ENCODE measurements at places on chromosomes 7 and 10.

GRCh38 chr7:24665564-24666294, 91.5 kb downstream of the GSDME start:
- DNase-seq, result no peak

DNA sequence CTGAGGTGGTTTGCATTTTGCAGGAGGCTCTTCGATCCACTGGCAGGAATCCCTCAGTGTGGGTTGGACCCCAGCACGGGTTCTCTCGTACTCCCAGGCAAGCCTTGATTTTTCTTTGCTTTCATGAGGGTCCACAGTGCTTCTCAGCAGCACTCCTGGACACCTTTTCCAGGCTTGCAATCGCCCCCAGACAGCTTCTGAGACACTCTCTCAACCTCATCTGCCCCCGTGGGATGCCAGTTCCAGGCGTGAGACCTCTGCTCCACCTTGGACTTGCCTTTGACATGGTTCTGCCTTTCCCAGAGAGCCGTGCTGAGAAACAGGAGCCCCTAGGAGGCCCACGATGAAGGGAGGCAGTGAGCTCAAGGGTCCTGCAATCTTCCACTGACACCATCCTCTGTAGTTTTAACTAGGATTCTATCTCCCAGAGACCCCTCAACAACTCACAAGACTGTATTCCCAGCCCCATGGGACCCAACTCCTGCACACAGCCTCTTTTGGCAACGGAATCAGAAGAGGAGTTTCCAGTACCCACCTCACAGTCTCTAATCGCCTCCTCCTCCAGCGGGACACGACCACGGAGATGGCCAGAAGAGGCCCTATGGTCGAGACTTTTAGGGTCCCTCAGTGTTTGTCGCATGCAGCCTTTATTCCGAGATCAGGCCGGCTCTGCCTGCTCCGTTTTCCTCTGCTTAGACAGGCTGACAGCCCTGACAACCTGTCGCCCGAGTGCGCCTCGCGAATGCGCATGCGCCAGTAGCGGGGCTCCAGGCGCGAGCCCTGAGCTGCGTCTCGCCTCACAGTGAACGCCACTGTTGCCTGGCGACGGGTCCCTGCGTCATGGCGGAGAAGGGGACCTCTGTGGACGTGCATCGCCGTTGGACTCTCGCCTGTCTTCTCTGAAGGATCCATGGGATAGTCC, 26.0 kb upstream of the ZNF273 start:
- DNase-seq, result no peak

DNA sequence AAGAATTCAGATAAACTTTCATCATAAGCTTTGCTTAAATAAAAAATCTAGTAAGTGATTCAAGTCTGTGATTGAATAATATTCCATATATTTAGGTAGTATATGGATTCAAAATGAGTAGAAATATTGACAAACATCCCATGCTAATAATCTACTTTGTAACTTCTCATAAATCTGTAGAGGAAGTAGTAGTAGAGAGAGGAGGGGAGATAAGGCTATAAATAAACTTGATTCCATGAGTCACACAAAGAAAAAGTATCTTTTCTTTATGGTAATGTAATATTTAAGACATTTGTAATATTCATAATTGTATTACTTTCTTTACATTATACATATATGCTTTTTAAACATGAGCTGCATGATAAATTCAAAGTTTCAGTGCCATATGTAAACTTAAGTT, 25.6 kb upstream of the CD36 start:
- no peak for DNase-seq

GRCh38 chr7:571718-572415, 52.2 kb upstream of the PDGFA start:
- no peak for DNase-seq

DNA sequence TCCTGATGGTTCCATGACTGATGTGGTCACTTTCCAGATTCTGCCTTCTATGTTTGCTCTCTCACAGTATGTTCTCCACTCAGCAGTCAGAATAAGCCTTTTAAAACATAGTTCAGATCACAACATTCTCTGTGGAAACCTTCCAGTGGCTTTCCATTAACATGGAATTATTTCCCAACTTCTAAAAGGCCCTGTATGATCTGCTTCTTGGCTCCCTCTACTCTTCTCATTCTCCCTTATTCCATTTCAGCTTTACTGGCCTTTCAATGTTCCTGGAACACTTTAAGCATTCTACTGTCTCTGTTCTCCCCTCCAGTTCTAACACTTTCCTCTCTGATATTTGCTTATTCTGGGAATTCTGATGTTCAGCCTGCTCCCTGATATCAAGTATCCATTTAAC, 325.6 kb downstream of the THSD7A start:
- DNase-seq, result no peak

DNA sequence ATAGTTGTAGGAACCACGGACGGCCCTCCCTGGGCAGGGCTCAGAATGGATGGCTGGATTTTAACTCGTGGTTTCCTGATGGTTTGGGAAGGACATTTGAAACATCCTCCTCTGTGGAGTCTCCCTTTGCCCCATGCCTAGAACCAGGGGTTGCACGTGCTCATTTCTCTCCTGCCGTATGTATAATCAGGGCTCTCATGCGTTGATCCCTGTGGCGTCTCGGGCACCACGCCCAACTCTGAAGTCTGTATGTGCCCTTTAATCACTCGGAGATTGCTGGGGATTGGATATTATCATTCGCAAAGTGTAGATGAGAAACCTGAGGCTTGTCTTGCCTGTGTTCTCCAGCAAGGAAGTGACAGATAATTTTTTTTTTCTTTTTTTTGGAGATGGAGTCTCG, 257.1 kb downstream of the CAMK1D start:
- DNase-seq, result no peak

GRCh38 chr10:22317771-22318565, 1.8 kb downstream of the COMMD3 start:
- no peak for DNase-seq

- no peak for DNase-seq
Measured at GRCh38 chr7:425794-426188, 93.9 kb downstream of the PDGFA start.

DNA sequence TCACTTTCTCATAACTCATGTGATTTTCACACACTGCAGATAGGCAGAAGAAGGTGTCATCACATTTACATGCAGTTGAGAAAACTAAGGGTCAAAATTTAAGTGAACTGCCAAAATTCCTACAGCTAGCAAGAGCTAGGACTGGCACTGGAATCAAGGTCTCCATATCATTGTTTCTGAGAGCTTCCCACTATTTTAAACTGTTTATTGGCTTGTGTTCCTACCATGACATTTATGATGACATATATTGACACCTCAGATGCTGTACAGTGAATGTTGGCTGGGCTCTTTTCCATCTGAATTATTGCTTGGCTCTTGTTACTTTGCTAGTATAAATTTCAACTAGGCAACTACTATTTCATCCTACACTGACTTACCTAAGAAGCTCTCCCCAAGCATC, 2.0 kb downstream of the THSD7A start:
- DNase-seq, result no peak

GRCh38 chr7:50486512-50486911, 36.4 kb upstream of the FIGNL1 start:
- DNase-seq, result no peak

GRCh38 chr10:71517298-71518169, 120.8 kb downstream of the CDH23 start:
- no peak for DNase-seq

DNA sequence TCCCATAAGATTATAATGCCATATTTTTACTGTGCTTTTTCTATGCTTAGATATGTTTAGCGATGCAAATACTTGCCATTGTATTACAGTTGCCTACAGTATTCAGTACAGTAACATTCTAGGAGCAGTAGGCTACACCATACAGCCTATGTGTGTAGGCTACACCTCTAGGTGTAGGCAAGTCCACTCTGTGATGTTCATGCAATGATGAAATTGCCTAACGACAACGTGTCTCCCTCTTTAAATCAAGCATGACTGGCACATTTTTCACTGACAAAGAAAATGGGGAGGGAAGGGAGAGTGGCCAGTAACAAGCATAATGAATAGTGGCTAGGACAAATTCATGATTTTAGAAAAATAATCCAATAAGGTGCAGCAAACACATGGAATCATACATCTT, 1.7 kb downstream of the NCAPG2 start:
- DNase-seq, result no peak

GRCh38 chr10:114917459-114917858, 20.5 kb upstream of the TRUB1 start:
- no peak for DNase-seq

- DNase-seq, result no peak
Measured at GRCh38 chr7:151756076-151756731, 120.7 kb downstream of the PRKAG2 start.

- DNase-seq, result no peak
Measured at GRCh38 chr7:64880322-64881297, 22.5 kb upstream of the ZNF273 start.

DNA sequence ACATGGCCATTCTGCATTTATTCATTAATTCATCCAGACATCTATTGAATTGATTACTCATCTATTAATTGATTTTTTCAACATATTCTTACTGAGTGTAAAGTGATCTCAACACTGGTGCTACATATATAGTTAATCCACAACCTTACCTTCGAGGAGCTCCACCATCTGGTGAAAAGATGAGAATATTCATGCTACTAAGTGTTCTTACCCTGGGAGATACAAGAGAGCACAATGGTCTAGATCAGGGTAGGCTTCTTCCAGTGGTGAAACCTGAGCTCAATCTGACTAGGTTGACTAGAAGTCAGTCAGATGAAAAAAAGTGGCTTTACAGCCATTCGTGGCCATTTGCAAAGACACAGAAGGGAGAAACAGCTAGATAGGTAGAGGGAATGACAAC, 507.4 kb downstream of the ANKRD7 start:
- no peak for DNase-seq

- DNase-seq, result no peak
Measured at GRCh38 chr10:124030061-124030460, 63.3 kb downstream of the CHST15 start.

GRCh38 chr7:12638851-12639456, 48.5 kb upstream of the ARL4A start:
- no peak for DNase-seq
